ENCODE measurements at places on chromosomes 2 and 18. TPM values are rescaled to one million over a fixed set of nuclear protein-coding genes. Genes with fewer than 3 reads are reported as not detected.

Gene TRABD2A
- 17.6 TPM for polyA plus RNA-seq

Gene CFAP221
- 0.14 TPM for polyA plus RNA-seq

Gene IL1F10
- polyA plus RNA-seq, result not detected

Gene IFT172
- 12.9 TPM for polyA plus RNA-seq

Gene PLCL1
- not detected for polyA plus RNA-seq

Gene SNORC
- polyA plus RNA-seq, result 2.8 TPM

Gene CD8A
- polyA plus RNA-seq, result 0.14 TPM

Gene KANSL1L
- 5.4 TPM for polyA plus RNA-seq
